Right cardiac atrium (tissue), 5 donors: ENCODE measurements at places on chromosomes 4 and X. TPM values are rescaled to one million over a fixed set of nuclear protein-coding genes. Genes with fewer than 3 reads are reported as not detected.

DNA sequence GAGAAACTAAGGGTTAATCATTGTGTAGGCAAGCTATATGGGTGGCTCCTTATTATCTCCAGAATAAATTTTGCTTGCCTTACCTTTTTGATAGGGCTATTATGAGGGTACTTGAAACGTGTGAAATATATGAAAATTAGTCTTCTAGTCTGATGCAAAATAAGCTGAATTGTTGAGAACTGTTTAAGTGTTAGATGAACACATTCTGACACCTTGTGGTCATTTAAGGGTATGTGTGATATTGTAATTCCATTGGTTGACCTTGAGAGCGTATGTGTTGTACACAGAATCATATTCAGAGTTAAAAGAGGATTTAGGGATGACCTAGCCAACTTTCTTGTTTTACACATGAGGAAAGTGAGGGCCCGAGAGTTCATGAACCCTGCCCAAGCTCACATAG, 44.6 kb upstream of the LINC00632 start:
- no peak for DNase-seq

- DNase-seq: no peak
Measured at GRCh38 chr4:1401409-1402020, 4.7 kb downstream of the NKX1-1 start.

DNA sequence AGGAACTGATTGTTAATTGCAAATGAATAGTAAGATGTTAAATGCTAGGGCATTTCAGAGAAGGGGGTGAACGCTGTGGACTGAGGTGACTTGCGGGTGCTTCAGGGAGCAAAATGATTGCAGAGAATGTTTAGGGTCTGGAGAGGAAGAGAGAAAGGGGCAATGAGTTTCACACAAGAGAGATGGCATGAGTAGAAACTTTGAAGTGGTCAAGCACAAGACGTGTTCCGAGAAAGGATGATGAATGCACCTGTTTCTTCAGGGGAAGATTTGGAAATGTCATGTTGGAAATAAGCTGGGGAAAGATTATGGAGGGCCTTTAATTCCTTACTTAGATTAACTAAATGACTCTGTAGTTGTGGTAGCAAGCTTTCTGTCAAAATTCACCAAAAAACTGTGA, 43.4 kb downstream of the DTHD1 start:
- DNase-seq: no peak

Gene NAT8L
- polyA plus RNA-seq: 2.8 TPM

DNA sequence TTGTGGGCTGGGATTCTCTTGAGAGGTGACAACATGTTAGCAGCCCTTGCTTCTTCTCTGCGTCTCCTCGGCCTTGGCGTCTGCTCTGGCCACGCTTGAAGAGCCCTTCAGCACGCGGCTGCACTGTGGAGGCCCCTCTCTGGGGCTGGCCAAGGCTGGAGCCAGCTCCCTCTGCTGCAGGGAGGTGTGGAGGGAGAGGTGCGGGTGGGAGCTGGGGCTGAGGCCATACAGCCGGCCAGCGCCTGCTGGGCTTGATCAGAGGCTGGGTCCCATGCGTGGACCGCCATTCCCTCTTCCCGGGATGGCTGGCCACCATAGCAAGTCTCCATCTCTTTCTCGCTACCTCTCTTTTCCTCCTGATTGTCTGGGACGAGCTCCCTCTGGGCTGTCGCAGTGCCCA, 539.0 kb downstream of the PCDH7 start:
- DNase-seq: peak; percentile 23

- peak; percentile 28 for DNase-seq
Measured at GRCh38 chrX:10615931-10616774, 4.2 kb downstream of the MID1 start.

GRCh38 chr4:123671636-123672404, 275.2 kb downstream of the SPRY1 start:
- no peak for DNase-seq

Gene SHISA3
- polyA plus RNA-seq: 12.2 TPM

Gene CPEB2
- polyA plus RNA-seq: 5.3 TPM

DNA sequence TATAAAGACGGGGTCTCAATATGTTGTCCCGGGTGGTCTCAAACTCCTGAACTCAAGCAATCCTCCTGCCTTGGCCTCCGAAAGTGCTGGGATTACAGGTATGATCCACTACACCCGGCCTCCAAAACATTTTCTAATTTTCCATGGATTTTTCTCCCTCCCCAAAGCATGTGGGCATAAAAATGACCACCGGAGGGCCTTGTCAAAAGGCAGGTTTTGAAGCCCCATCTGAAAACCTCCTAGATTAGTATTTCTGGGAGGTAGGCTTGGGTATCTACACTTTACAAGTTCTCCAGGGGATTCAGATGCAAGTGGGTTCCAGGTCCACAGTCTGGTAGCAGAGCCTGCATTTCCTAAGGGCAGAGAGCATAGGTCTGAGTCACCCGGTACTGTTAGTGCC, 1.4 kb upstream of the GPR173 start:
- no peak for DNase-seq

Gene GLRA2
- polyA plus RNA-seq: not detected

Gene TLR3
- 1.6 TPM for polyA plus RNA-seq

- DNase-seq: no peak
Measured at GRCh38 chr4:98516042-98516440, 142.4 kb downstream of the TSPAN5 start.

DNA sequence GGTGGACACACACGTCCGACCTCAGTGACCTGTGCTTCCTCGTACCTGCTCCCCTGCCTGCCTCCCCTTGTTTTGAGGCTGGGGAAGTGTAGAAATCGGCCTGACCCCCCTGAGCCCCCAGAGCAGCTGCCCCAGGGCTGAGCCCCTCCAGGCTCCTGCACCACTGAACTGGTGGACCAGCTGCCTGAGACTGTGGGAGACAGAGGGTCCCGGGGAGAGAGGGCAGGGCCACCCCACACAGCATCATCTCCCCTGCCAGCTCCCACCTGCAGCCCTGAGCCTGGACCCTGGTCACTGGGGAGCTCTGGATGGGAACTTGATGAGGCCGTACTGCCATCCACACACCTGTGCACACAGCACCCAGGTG, 15.0 kb upstream of the NAT8L start:
- no peak for DNase-seq

DNA sequence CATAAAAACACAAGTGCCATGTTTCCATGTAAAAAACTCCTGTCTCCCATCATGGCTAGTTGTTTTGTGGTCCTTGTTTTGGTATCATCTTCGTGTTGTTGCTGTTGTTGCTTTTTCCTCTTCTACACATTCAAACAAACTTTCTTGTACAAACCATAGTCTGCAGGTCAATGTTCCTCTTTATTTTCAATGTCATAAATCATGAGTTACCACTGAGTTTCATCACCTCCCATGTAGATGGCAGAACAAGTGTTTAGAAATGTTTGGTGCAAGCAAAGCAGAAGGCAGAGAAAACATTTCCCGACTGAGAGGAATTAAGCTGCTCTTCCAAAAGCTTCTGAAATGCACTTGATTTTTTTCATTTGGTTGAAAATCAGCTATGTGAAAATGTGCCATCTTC, 166.0 kb downstream of the ANTXR2 start:
- DNase-seq: no peak

DNA sequence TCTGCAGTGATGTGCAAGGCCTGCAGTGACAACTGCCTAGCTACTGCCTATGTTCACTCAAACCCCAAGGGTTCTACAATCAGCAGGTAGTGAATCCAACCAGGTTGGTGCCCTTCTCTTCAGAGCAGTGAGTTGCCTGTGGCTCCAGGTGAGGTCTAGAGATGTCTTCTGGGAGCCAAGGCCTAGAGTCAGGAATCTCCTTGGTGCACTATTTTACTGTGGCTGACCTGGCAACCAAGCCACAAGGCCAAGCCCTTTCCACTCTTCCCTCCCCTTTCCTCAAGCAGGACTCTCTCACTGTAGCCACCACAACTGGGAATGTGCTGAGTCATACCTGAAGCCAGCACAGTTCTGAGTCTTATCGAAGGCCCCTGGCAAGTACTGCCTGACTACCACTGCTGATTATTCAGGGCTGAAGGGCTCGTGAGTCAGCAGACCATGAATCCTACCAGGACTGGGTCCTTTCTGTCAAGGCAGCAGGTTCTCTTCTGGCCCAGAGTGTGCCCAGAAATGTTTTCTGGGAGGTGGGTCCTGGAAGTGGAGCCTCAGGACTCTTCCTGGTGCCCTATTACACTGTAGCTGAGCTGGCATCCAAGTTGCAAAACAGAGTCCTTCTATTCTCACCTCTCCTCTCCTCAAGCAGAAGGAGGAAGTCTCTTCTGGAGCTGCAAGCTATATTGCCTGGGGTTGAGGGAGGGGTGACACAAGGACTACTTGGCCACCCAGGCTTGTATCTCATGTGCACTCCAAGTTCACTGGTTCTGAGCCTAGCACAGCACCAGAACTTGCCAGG, 111.6 kb downstream of the BTC start:
- DNase-seq: no peak

Gene PRAF2
- 23.4 TPM for polyA plus RNA-seq

Gene DNAAF6
- polyA plus RNA-seq: not detected
